ENCODE measurements at places on chromosomes 4 and X.
A peak's percentile ranks its signal among the peaks of the same experiment; 100 is the strongest.

DNA sequence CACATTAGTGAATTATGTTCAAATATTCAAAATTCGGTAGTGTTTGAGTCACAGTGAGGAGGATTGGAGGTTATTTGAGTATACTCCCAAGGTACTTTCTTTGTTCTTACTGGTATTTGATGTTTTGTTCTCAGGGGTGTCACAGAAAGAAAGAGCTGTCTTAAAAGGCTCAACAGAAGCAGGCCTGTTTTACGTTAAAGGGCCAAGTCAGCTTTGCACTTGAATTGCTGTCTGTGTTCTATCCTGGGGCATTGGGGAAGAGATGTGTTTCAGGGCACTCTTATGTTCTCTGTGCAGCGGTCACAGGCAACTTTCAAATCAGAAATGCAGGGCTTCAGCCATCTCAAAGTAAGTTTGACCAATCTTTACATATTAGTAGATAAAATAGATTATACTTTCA lies 1113.1 kb upstream of the LCORL start:
- DNase-seq, result no peak

DNA sequence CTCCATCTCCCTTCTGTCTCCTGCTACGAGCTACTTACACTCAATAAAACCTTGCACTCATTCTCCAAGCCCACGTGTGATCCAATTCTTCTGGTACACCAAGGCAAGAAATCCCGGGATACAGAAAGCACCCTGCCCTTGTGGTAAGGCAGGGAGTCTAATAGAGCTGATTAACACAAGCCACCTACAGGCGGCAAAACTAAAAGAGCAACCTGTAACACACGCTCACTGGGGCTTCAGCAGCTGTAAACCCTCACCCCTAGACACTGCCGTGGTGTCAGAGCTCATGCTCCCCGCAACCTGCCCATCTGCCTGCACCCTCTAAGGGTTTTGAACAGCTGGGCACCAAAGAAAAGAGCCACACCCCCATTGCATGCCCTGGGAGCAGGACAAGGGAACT lies 755.4 kb upstream of the HTR2C start:
- no peak for DNase-seq

- DNase-seq, result no peak
Observed at GRCh38 chrX:136687457-136687856, 39.5 kb downstream of the CD40LG start.

DNA sequence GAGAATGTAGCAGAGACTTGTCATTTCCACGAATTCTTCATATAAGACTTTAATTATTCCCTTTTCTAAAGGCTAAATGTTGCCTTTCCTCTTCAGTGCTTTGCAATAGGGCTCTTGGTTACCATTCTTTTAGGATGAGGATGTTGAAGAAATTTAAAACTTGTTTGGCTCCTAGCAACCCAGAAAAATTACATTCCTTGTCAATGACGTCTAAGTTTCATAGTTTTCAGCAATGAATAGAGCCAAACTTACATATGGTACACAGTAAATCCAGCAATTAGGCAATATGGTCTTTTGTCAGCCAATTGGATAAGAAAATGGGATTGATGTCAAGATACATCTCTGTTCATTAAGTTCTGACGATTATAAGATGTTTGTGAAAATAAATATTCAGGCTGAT lies 1639.6 kb upstream of the PCDH10 start:
- DNase-seq, result no peak

GRCh38 chr4:135050086-135050717 lies 848.6 kb upstream of the PABPC4L start:
- no peak for DNase-seq

- no peak for DNase-seq
Observed at GRCh38 chr4:14046642-14047041, 419.1 kb upstream of the BOD1L1 start.

DNA sequence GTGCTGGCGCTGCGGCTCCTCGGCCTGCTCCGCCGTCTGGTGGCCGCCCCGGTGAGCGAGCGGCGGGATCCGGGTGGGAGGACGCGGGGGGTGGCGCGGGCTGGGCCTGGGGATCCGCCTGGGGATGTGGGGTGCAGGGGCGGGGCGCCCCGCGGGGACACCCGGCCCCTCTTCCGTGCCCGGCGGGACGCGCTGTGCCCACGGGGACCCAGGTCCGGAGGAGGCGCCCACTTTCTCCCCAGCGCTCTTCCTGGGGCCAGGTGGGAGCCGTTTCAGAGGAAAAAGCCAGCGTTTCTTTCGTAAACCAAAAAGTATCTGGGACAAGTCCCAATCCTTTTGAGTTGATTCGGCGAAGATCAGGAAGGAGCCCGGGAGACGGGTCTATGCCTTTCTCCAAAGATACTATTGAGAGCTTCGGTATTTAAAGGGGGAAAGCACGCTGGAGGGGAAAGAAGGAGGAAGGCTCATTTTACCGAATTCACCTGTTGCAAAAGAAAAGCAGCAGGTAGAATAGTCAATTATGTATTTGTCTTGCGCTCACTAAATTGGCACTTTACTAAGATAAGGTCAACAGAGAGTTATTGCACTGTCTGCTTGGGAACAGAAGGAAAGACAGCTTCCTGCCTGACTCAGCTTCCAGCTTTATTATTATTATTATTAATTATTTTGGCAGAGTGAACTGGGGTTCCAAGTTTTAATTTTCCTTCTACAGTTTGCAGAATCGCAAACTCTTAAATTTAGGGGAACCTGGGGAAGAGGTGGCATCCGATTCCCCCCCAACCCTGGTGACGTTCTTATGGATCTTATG lies 81.5 kb upstream of the CD99 start:
- no peak for DNase-seq

DNA sequence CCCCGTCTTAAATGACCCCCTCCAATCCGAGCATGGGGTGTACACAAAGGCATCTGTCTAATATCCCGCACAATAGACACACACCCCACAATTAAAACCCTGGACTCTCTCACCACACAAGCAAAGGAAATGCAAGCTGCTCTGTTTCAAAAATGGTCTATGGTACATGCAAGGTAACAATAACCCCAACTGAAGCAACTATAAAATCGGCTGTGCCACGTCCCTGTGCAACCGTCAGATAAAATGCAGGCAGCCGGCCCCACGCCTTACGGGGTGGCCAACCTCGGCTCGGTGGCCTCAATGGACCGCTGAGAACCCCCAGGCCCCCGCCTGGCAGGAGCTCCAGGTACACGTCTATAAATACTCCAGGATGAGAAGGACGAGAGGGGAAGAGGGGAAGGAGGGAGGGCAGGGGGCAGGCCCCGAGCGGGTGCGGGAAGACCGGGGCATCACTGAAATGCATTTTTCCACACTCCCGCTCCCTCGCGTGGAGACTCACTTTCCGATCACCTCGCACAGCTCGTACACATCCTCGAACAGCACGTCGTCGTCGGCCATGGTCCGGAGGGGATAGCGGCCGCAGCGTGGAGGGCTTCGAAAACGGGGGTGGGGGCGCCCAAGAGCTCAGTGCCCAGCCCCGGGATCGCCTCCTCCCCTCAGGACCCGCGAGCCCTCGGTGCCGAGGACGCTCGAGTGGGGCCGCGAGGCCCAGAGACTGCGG lies 763 bp downstream of the CASK start:
- peak; percentile 15 for DNase-seq

DNA sequence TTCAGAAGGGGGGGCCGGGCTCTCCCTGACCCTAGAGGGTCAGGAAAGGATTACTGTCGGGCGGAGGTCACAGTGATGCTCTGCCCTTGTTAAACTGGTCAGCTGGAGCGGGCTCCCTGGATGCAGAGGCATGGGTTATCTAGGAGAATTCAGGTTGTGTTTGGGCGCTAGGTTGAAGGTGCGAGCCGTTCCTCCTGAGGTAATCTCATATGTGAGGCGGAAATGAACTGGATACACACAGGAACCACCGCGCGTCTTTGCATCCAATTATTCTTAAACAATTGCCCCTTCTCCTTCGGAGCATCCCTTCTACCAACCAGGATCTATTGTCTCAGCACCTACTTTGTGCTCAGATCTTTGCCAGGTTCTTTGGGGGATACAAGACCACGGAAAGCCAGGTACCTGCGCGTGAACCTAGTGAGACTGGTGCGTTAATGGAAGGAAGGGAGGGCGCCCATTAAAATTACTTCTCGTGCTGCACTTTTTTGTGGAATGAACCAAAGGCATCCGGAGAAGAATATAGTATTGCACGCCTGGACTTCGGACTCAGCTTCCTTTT lies 28.4 kb downstream of the HAND2 start:
- DNase-seq, result no peak

DNA sequence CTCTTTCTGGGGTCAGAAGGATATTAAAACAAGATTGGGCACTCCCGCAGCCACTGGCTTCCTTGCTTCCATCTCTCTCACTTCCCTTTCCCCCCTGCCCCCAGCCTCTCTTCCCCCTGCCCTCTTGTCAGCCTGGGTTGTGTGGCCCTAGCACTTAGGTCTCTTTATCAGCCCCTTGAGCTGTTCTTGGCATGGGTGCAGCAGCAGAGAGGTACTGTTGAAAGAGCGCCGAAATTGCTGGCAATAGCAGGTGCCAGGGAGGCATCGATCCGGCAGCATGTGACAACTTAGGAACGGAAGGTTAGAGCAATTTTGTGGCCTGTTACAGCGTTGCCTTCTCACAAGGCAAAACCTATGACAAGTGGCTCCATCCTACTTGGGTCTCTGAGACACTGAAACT lies 333.1 kb upstream of the IGFBP7 start:
- no peak for DNase-seq

- DNase-seq, result no peak
Observed at GRCh38 chr4:91057871-91058270, 930.7 kb downstream of the CCSER1 start.

DNA sequence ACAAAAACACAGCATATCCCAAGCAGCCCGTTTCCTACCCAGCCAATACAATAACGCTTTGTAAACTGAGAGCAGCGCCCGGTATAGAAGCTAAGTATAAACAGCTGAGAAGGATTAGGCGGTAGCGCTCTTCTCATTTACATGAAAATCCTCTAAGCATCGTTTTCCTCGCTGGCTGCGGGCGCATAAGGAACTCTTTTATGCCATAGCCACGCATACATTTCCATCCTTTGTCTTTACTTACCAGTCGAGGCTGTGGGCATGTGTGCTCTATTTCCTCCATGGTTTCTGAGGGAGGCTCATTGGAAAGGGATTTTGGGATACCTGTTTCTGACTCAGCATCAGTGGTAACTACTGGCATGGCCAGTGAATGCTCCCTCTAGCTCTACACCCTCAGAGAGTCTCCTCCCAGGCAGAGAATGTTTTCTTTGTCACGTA lies 383 bp downstream of the PCYT1B start:
- no peak for DNase-seq

- DNase-seq, result no peak
Observed at GRCh38 chr4:90226734-90227133, 99.5 kb downstream of the CCSER1 start.

DNA sequence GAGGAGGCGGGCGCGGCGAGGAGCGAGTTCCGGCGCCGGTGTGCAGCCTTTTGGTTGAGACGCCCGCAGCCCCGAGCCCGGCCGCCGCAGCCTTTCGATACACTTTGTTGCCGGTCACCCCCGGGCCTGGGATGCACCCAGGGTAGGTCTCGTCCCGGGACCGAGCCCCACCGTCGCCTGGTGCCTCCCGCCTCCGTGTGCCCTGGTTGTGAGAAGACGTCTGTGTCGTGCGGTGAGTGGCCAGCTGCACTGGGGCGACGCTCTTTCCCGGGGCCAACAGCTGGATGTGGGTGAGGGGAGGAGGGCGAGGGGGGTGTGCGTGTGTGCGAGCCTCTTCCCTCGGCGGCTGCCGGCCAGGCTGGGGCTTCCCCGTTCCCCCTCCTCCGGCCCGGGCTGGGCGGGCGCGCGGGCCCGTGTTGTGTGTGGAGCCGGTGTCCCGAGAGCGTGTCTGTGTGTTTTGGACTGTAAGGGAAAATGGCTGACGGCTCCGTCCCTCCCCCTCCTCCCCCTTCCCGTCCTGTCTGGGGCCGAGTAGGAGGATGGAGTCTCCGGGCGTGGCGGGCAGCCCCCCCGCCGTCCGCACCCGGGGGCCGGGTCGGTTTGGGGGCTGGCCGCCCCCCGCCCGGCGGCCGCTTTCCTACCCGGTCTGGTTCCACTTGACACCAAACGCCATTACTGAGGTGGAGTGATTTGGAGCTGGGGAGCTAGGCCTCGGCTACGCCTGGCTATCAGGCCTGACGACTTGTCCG lies 807 bp downstream of the USP9X start:
- peak; percentile 36 for DNase-seq

GRCh38 chr4:47686294-47686872 lies 151.5 kb downstream of the CORIN start:
- no peak for DNase-seq

GRCh38 chr4:123603165-123603564 lies 206.6 kb downstream of the SPRY1 start:
- no peak for DNase-seq

- no peak for DNase-seq
Observed at GRCh38 chr4:123110685-123111084, 188.3 kb upstream of the NUDT6 start.

DNA sequence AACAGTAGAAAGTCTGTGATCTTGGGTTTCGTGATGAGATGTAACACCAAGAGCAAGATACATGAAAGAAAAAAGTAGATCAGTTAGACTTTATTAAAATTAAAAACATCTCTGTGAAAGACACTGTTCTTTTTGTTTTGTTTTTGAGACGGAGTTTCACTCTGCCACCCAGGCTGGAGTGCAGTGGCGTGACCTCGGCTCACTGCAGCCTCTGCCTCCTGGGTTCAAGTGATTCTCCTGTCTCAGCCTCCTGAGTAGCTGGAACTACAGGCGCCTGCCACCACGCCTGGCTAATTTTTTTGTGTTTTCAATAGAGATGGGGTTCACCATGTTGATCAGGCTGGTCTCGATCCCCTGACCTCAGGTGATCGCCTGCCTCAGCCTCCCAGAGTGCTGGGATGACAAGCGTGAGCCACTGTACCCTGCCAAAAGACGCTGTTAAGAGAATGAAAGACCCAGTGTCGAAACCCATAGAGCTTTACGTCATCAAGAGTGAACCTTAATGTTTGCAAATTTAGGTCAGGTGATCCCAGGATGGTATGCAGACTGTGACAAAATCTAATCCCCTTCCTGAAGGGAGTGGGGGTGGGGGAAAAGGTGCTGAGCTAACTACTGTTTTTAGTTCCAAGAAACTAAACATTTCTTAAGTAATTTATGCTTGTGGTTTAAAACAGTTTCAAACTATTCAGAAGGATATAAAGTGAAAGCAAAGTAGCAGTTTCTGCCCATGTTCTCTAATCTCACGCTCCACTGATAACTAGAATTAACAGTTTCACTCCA lies 8.0 kb downstream of the OFD1 start:
- DNase-seq, result no peak

GRCh38 chr4:87697945-87698344 lies 47.9 kb downstream of the DMP1 start:
- no peak for DNase-seq

- DNase-seq, result no peak
Observed at GRCh38 chrX:147675819-147676218, 235.9 kb upstream of the FMR1 start.

GRCh38 chr4:73723023-73723422 lies 17.3 kb upstream of the CXCL8 start:
- DNase-seq, result no peak
